Dorsolateral prefrontal cortex (tissue), 122 donors: ENCODE measurements at places on chromosomes 2 and 18.

GRCh38 chr2:38265461-38265860, 111.6 kb downstream of the ATL2 start:
- DNase-seq, result no peak

GRCh38 chr18:74284980-74285355, 6.8 kb downstream of the CYB5A start:
- DNase-seq, result no peak

GRCh38 chr18:45312555-45313126, 302.6 kb upstream of the SLC14A2 start:
- DNase-seq, result no peak

GRCh38 chr2:168312036-168312822, 64.8 kb upstream of the STK39 start:
- DNase-seq, result no peak

DNA sequence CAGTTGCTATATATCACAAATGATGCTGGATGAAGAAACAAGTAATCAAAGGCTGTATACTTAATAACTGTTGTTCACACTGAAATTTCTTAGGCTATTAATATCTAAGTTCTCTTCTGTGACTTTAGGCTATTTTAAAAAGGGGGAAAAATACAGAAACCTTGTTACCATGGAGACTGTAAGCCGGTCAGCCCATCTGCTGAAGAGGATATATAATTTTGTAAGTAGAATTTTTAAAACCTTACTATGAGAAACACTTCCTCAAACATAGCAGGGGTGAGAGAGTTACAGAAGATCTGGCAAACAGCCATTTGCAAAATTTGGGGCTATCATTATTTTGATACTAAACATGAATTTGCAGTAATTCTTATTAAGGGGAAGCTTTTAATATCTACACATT, 27.8 kb downstream of the CACNB4 start:
- DNase-seq, result no peak

GRCh38 chr2:167294776-167295140, 406.5 kb downstream of the XIRP2 start:
- DNase-seq, result no peak

GRCh38 chr2:10109311-10109710, 13.2 kb upstream of the RRM2 start:
- no peak for DNase-seq

GRCh38 chr2:149167001-149167780, 128.7 kb downstream of the LYPD6B start:
- no peak for DNase-seq

DNA sequence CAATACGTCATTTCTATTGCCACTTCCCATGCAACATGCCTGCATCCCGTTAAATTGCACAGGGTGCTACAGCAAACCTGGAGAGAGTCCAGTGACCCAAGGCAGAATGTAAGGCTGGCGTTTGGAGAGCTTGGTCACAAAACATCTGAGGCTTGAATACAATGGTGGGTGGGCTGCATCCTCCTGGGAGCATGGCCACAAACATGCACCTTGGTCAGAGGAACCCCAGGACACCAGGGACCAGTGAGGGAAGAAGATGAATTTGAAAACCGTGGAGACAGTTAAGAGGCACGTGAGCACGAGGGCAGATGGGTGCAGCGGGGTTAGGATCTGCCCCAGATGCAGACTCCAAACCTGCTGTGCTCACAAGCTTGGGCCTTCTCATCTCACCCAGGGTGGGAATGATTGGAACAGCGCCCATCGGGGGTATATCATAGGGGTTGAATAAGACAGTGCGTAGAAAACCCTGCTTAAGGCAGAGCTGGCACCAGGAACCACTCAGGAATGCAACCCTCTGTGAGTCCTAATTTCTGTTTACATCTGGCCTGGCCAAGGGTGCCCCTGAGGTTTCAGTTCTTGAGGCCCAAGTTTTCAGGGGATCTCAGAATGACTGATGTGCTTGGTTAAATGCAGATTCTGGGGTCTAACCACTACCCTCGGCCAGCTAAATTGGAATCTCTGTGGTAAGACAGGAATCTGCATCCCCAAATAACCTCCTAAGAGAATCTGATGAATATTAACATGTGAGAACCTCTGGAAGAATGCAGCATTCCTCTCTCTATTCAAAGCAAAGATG, 97.2 kb downstream of the ARL4C start:
- no peak for DNase-seq

DNA sequence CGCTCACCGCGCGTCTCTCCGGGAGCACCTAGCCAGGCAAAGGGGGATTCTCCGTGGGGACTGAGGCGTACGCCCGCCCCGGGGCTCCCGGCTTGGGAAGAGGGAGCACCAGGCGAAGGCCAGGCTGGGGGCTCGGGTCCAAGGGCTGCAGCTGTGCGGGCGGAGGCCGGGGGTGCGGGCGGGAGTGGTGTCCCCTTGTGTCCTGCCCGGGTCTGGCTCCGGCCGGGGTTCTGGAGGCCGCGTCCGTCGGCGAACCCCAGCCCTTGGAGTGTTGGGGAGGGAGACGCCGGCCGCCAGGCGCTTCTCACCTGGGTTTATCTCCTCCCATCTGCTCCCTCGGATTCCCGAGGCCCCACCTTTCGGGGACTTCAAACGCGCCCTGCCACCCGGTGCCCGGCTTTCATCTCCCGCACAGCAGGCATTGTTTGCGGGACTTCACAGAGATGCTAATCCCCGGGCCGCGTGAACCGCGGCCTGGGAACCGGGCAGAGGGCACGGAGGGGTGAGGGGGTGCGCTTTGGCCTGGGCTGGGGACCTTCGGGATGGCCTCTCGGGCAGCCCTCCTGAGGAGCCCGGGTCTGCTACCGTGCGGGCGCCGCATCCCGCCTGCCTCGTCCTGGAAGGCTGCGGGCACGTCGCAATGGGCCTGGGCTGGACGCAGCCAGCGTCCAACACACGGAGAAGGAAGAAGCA, 5.0 kb upstream of the GBX2 start:
- no peak for DNase-seq

- no peak for DNase-seq
These were observed 636.1 kb upstream of the KLHL29 start for GRCh38 chr2:22748909-22749308.

- DNase-seq, result no peak
These were observed 23.0 kb downstream of the CYTIP start for GRCh38 chr2:157420771-157421323.

DNA sequence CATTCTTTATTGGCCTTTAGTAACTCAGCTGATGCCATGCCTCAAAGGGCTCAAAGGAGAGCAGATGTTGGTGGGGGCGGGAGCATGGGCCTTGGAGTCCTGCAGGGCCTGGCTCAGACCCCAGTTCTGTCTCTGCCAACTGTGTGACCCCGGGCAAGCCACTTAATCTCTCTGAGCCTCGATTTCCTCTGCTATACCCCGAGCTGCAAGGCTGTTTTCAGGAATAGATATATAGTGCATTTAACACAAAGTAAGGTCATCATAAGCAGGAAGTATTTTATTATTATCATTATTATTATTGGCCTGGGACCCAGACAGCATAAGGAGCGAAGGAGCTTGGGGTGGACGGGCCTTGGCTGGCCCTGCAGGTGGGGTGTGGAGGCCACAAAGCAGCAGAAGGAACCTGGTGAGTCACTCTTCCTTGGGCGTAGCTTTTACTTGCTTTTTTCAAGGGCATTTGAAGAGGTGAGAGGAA, 162.7 kb downstream of the INHBB start:
- DNase-seq, result no peak

DNA sequence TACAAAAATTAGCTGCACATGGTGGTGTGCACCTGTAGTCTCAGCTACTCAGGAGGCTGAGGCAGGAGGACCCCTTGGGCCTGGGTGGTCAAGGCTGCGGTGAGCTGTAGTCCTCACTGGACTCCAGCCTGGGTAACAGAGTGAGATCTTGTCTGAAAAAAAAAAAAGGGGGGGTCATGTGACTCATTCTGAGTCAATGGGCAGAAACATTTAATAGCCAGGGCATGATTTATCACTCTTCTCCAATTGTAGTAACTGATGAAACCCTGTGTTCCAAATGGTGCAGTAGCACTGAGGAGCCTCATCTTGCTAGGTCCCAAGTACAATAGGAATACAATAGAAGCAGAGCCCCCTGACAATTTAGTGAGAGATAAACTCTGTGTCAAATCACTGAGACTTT, 78.9 kb upstream of the CCDC68 start:
- no peak for DNase-seq

DNA sequence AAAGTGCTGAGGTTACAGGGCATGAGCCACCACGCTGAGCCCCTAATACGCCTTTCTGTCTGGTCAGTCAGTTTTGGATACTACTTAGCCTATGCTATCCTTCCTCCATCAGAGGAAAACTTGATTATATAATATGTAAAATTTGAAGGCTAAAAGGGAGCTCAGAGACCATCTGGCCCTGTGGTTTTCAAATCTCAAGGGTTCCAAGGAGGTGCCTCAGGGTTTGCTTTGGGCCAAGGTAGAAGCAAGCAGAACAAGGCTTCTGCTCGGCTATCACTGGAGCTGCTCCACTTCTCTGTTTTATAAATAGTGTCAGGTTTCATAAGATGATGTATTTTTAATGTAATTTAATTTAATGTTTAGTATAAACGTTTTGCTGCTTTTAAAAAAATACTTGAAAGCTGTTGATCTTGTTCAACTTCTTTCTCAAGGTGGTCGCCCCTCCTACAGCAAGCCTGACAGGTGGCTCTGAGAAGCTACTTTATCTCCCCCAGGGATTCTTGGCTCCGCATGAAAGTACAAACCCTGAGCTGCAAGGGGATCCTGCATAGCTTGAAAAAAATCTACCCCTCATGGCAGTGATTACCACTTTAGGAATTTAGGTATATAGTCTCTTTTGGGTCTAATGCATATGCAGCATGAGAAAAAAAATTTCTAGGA, 290.3 kb downstream of the CNTNAP5 start:
- DNase-seq, result no peak

GRCh38 chr2:46504685-46505471, 25.5 kb downstream of the TMEM247 start:
- no peak for DNase-seq

DNA sequence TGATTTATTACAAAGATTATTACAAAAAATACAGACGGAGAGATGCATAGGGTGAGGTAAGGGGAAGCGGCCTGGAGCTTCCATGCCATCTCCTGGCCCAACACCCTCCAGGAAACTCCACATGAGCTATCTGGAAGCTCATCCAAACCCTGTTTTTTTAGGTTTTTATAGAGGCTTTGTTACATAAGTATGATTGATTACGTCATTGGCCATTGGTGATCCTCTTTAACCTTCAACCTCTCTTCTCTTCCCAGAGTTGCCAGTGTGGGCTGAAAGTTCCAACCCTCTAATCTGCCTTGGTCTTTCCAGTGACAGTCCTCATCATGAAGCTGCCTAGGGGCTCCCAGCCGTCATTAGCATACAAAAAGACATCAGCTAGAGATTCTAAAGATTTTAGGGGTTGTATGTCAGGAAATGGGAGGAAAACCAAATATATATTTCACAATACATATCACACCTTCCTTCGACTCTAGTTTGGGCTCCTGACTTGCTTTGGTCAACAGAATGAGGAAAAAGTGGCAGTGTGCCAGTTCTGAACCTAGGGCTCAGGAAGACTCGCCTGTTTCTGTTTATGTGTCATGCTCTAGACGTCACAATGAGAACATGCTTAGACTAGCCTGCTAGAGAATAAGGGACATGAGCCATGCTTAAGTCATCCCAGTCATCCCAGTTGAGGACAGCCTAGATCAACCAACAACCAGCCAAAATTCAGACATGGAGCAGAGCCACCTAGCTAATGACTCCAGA, 54.1 kb downstream of the ETAA1 start:
- DNase-seq, result no peak

DNA sequence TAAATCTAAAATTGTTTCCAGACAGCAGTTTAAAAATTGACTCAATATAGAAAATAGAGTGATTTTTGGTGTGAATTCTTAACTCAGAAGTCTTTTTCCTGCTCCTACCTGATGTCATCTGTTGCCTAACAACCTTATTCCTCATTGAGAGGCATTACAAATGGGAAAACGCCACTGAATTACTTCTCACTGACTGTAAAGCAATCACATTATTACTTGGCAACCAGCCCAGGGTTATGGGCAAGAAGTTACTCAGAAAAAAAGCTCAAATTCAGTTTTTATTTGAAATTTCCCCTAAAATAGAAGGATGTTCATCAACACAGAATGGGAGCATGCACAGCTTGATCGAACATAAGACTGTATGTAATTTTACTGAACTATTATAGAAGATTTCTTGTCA, 201.8 kb upstream of the GULP1 start:
- DNase-seq, result no peak

DNA sequence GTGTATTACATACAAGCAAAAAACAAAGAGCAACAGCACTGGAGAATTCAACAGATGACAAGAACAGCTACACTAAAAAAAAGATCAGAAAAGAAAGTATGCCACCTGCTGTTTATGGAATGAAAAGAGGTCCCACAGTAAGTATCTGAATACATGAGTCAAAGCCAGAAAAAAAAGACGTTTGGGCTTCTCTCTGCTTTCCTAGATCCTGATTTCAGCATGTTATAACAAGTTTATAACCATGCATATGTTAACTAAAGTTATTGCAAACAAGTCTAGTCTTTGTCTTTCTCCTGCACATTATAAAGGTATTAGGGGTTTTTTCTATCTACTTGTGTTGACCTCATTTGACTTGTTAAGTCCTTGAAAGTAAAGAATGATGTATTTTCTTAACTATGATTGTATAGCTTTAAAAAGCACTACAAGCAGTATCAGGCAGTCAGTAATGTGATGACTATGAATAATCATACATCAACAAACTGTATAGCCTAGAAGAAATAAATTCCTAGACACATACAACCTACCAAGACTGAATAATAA, 108.5 kb upstream of the COL5A2 start:
- DNase-seq, result no peak

GRCh38 chr2:9333591-9334171, 89.6 kb downstream of the ITGB1BP1 start:
- no peak for DNase-seq

GRCh38 chr18:43882358-43883055, 605.2 kb upstream of the SYT4 start:
- no peak for DNase-seq

DNA sequence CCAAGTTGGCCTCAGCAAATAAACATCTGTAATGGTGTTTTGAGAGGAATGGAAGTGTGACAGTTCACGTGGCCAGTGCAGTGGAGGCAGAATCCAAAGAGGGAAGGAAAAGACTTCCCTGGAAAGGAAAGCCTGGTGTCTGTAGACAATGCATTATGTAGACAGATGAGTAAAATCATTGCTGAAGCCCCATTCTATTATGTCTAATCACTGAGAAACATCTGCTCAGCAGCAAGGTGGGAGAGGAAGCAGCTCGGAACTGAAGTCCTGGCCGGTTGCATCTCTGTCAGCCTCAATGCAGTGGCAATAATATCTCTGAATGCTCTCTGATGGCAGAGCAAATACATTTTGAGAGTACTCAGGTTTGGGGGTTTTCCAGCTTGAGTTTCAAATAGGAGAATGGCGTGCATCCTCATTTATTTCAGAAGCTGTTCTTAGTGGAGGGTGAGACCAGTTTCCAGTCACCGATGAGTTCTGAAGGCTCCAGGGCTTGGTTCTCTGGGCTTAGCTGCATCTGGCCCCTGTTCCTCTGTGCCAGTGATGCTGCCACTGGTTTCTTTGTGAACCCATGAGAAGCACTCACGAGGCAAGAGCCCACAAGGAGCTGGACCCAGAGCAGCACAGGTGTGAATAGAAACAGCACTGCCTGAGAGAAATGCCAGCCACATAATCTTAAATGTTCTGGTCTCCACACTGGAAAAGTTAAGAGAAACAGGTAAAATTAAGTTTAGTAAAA, 63.3 kb downstream of the RPIA start:
- DNase-seq, result no peak

GRCh38 chr18:596288-596881, 403 bp upstream of the CLUL1 start:
- DNase-seq, result peak; percentile 46

- DNase-seq, result no peak
These were observed 35.0 kb downstream of the AFF3 start for GRCh38 chr2:100107440-100107839.

- DNase-seq, result no peak
These were observed 14.3 kb upstream of the RAPH1 start for GRCh38 chr2:203549406-203549805.
